Stimulated activated CD8-positive, alpha-beta memory T cell treated with anti-CD3 and anti-CD28 coated beads, Interleukin-4, amount 100 ng/mL, for 4 hours (primary cell): ENCODE measurements at places on chromosomes 2 and 18.

GRCh38 chr2:120820953-120821279 is 85.2 kb downstream of the GLI2 start:
- DNase-seq: no peak

- DNase-seq: no peak
These were observed 154.3 kb downstream of the TMEM163 start for GRCh38 chr2:134564549-134564948.

DNA sequence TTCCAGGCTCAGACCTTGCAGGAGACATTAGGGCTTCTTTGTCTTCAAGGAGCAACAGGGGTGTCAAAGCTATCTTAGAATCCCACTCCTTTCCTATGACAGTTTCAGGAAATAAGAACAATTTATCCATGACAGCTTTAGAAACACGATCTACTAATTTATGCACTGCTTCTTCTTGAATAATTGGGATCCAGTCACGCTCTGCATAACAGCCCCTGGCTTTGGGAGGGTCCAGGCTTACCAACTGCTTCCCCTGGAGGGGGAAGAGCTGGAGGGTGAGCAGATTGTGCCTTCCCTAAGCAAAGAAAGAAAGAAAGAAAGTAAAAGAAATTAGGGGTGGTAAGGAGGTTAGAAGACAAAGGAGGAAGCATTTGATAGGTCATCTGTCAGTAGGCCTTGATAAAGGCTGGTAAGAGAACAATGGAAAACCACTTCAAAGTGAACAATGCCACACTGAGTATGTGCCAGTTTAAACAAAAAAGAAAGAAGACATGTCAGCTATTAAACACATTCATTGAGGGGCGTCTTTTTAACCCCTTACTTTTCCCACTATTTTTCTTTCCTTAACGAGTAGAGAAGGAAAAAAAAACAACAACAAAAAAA is 327.6 kb downstream of the DCC start:
- DNase-seq: no peak

DNA sequence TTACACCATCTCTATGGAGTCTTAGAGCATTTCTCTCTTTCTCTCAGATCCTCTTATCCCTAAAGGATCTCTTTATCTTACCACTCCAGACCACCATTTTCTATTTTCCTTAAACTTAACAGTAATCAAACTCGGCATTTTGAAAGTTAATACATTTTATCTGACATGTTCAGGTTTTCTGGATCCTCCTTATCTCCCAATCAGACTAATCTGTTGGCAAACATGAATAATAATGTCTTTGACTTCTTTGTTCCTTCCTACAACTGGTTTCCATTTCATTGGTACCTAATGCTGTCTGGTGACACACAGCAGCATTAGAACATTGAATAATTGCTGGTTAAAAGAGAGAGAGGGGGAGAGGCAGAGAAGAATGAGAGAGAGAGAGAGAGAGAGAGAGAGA is 932.1 kb upstream of the FSHR start:
- DNase-seq: no peak

DNA sequence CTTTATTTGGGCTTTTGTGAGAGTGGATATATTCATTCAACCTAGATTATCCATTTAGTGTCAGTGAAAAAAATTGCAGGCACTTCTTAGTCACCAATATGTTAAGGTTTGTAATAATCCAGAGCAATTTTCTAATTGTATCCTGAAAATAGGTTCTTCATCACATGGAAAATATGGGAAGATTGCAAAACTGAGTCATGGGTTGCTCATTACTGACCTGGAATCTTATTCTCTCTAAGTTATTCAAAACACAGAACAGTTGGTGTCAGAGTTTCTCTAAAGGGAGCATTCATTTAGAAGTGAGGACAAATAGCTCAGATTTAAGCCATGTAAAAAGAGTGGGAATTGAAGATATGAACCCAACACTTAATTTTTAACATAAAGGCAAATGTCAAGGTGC is 181.3 kb downstream of the IKZF2 start:
- no peak for DNase-seq

DNA sequence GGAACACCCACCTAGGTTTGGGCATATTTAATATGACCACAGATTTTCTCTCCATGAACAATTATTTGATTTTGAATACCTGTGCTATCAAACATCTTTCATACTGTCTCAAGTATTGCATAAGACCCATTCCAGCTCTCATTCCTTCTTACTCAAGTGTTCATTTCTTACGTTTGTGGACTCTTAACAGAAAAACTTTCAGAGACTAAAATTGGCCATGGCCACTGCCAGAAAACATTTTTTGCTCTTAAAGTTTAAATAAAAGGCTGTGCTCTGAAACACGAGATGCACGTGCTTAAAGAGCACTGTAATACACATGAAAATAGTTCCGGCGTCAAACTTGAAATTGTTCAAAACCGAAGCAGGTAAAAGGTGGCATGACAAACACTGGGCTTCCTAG is 89.3 kb downstream of the LIMS1 start:
- DNase-seq: no peak
